CD4-positive, alpha-beta memory T cell (primary cell): ENCODE measurements at places on chromosomes 11 and 22. TPM values are rescaled to one million over a fixed set of nuclear protein-coding genes. Genes with fewer than 3 reads are reported as not detected.

GRCh38 chr11:92740276-92740675 is 229.2 kb upstream of the MTNR1B start:
- DNase-seq, result no peak

DNA sequence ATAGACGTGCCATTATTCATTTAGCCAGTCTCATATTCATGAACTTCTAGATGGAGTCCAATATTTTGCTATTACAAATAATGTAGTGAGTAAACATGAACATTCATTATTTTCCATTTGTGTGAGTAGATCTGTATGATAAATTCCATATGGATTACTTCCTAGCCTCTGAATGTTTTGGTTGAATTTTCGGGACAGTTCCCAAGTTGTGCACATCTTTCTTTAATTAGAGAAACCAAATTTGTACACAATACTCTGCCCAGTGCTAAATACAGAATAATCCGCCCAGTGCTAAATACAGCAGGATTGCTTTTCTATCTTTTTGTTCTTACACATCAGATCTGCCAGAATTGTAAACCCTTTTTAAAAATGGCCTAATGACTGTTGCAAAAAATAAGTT is 17.1 kb upstream of the APLP2 start:
- no peak for DNase-seq

- no peak for DNase-seq
Measured at GRCh38 chr11:84837402-84838069, 789.6 kb downstream of the DLG2 start.

GRCh38 chr11:1694064-1694845 is 2.7 kb upstream of the KRTAP5-6 start:
- peak; percentile 67 for DNase-seq

- DNase-seq, result no peak
Measured at GRCh38 chr11:132068556-132068955, 698.1 kb downstream of the NTM start.

GRCh38 chr22:49668402-49668801 is 159.3 kb downstream of the BRD1 start:
- no peak for DNase-seq

The SPA17 gene
- 0.64 TPM for polyA plus RNA-seq

GRCh38 chr11:122717264-122717867 is 61.8 kb downstream of the UBASH3B start:
- DNase-seq, result no peak

The OR5AK2 gene
- not detected for polyA plus RNA-seq

DNA sequence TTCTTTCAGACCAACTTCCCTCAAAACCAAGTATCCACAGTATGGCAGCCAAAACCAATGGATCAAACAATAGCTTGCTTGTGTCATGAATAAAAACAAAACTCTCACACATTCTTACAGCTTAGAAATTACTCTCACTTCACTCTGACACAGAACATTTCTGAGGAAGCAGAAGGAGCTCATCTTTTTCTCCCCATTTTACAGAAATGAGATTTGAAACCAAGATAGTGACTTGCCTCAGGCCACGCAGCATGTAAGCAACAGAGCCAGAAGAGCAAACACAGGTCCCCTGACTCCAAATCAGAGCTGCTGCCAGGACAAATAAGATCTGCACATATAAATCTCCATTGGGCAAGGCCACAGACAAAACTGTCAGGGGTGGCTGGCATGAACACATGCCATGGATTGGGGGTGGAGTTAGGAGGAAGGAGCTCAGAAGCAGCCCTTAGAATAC is 64.8 kb downstream of the RAB30 start:
- no peak for DNase-seq

GRCh38 chr11:123405123-123405592 is 24.9 kb upstream of the GRAMD1B start:
- no peak for DNase-seq

The CASTOR1 gene
- 17.5 TPM for polyA plus RNA-seq

DNA sequence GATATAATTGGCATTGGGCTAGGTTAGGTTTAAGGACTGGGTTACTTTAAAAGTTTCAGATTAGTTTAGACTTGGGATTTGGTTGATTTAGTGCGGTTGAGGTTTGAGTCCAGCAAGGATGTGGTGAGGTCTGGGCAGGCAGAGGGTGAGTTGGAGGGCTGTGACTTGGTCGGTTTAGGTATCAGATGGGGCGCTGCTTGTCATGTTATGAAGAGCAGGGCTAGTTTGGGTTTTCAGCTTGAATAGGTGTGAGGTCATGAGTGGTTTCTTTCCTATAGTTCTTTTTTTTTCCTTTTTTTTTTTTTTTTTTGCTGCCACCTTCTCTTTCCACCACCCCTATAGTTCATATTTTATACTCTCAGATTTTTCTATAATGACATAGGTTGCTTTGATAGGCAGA is 4.8 kb downstream of the CLCF1 start:
- peak; percentile 51 for DNase-seq

The ROBO4 gene
- polyA plus RNA-seq, result not detected

- DNase-seq, result no peak
Measured at GRCh38 chr11:111063726-111064517, 181.6 kb upstream of the POU2AF2 start.

GRCh38 chr22:26215736-26216135 is 46.5 kb downstream of the SEZ6L start:
- no peak for DNase-seq

The ME3 gene
- 0.15 TPM for polyA plus RNA-seq

DNA sequence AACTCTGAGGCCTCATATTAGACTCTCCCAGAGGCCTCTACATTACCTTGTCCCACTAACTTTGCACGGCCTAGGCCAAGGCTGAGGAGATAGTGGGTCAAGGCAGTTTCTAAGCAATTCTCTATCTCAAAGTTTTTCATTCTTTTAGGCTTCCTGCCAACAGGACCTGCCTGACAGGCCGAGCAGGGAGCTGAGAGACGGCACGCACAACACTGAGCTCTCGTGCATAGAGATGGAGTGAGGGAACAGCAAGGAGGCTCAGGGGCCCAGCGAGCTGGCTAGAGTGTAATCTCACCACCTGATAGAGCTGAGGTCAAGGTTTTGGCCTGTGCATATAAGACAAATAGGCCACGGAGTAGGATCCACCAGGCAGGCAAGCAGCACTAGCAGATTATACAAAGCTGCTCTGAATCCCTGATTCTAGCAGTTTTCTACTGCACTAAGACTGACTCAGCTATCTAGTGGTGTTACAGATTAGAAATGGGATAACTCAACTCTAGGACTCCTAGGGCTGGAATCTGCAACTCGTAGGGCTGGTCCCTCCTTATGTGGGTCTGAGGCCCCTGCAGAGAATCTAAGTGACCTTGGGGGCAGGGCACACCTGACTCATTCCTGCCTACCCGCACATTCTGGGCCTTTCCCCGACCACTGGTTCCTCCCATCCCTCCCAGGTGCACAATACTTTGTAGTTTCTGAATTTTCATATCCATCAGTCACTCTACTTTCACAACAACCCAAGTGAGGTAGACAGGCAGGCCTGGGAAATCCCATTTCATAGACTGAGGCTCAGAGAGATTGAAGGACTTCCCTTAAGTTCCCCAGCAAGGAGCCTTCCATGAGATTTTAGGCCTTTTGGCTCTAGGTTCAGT is 1.7 kb downstream of the CYB5R2 start:
- no peak for DNase-seq

- DNase-seq, result no peak
Measured at GRCh38 chr22:17888855-17889254, 114.6 kb upstream of the BID start.
